ENCODE measurements at places on chromosomes 7 and 10.

- no peak for DNase-seq
Measured at GRCh38 chr10:45655219-45655618, 17.4 kb downstream of the ZFAND4 start.

- DNase-seq, result no peak
Measured at GRCh38 chr10:59138052-59138451, 38.4 kb upstream of the PHYHIPL start.

GRCh38 chr7:17392846-17393245 is 94.4 kb downstream of the AHR start:
- DNase-seq, result no peak

DNA sequence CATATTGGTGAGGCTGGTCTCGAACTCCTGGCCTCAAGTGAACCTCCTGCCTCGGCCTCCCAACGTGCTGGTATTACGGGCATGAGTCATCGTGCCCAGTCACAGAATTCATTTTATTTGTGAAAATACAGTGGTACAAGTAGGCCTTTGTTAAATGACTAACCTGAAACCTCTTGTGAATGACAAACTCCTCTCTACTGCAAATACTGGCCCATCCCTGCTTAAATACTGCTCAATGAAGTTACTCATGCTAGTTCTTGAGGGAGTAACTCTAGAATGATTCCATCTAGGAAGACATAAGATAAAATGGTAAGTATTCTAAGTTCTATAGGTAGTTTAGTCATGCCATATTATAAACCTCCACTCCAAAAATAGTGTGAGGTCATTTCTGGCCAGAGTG is 80.7 kb downstream of the UBE2H start:
- DNase-seq, result no peak

DNA sequence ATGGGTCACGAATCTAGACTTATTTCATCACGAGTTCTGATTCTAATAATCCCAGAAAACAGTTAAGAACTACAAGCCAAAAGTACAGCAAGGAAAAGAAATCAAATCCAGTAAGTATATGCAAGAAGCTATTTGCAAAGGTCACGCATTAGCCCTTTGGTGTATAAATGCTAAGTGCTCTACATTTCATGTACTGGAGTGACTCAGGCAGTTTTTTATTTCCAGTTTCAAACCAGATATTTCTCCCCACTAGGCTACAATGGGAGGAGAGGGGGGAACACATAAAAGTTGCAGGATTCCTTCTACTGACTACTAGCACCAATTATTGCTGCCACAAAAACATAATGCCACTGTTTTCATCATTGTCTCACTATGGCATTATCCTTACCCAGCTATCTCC is 148.0 kb downstream of the NRCAM start:
- DNase-seq, result no peak

- no peak for DNase-seq
Measured at GRCh38 chr7:120168066-120168465, 104.9 kb upstream of the KCND2 start.

- no peak for DNase-seq
Measured at GRCh38 chr7:148982654-148983199, 45.6 kb downstream of the PDIA4 start.

DNA sequence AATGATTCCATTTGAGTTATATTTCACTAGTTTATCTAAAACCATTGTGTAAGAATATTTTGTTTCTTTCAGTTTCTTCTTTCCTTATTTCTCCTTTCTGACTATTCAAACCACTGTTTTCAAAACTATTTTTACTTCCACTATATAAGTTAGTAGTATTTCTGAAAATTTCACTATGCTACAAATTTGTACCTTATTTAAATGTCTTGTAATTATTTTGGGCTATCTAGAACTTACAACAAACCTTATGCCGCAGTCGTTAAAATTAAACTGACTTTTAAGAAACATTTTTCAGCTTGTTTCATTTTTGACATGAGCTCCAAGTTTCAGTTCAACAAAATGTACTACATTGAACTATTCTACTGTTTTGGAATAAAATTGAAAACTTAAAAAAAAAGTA is 1.8 kb downstream of the TFEC start:
- no peak for DNase-seq

DNA sequence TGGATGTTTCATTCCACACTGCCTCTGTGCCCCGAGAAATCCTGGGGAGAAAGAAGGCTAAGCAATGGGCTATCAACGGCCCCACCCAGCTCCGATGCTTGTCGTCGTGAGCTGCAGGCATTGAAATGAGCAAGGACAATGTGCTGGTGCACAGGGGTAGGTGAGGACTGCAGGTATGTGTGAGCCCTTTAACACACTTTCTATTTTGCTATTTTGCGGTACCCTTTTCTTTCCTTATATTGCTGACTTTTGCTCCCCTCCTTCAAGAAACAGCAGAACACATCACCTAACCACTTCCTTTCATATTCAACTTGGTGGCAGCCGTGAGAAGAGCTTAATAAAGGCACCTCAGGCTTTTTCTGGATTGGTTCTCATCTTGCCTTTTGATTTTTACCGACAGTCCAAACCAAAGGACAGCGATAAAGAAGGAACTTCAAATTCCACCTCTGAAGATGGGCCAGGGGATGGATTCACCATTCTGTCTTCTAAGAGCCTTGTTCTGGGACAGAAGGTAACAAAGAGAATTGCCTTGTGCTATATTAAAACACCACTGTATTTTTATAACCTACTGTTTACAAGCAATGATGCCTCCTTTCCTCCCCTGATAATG is 39.2 kb downstream of the AIFM2 start:
- DNase-seq, result no peak

- no peak for DNase-seq
Measured at GRCh38 chr10:114956466-114956865, 18.5 kb downstream of the TRUB1 start.

DNA sequence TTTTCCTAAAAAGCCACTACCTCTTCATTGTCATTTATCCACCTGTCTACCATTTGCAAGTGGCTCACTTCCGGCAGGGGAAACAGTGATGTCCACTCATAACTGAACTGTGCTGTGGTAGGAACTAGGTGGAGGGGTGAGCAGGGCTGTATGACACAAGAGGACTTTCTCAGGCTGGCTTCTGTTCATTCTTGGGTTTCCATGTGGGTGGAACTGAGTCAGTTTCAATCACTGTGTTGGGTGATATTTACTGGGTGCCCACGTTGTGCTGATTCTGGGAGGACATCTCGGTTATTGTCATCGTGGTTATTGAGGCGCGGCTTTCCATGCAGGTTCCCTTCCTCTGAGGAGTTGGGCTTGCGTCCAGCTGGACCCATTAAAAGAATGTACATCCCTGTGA is 38.8 kb downstream of the RAMP3 start:
- DNase-seq, result no peak

DNA sequence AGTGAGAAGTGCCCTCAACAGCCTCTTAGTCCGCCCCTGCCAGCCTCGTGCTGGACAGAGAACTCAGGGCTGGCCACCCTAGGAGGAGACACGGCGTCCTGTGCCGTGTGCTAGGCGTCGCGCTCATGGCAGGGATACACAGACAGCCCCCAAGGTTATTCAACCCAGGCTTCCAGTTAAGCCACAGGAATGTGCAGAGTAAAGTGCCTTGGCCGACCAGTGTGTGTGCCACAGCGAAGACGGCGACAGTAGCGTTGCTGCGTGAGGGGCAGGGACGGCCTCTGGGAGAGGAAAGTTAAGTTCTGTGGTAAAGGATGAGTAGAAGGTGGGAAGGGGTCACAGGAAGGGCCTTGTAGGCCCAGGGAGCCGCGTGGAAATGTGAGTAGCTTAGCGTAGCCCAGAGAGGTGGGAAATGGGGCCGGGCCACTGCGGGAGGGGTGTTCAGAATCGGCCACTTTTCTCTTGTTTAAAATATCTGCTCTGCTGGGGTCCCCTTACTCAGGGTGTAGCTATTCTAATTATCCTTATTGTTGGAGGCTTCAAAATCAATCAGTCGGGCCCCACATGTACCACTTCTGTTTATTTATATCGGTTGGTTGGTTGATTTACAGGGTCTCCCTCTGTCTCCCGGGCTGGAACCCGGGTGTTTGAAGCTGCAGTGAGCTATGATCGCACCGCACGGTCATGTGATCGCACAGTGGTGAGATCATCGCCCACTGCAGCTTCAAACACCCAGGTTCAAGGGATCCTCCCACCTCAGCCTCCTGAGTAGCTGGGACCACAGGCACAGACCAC is 24.5 kb downstream of the TMEM120A start:
- no peak for DNase-seq

DNA sequence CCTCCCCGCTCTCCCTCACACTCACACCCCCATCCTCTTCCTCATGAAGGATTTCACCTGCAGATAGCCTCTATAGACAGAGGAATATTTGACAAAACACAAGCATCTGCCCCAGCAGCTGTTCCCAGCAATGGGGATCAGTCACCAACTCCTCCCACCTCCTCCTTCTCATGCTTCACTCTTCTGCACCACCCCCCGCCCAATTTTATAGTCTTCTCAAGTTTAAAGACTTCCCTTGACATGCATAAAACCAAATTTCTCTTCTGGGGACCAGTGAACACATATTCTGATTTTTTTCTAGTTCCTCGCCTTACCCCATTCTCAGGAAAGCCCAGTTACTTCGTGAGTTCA is 654.4 kb downstream of the LRMDA start:
- no peak for DNase-seq

DNA sequence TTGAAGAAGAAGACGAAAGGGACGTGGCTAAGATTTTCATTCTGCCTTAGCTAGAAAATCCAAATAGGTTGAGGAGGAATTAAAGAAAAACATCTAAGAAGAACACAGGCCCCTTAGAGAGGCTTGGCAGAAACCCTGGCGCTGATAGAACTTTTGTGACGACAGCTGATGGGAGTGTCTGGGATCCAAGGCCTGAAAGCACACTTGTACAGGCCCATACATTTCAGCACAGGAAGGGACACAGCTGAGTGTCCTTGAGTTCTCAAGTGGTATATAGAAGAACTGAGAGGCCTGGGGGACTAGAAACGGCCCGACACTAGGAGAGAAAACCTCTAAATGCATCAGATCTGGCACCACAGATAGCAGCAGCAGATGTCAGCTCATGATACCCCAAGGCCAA is 39.5 kb downstream of the PRPS1L1 start:
- no peak for DNase-seq

- no peak for DNase-seq
Measured at GRCh38 chr10:131210181-131210580, 101.3 kb downstream of the TCERG1L start.

DNA sequence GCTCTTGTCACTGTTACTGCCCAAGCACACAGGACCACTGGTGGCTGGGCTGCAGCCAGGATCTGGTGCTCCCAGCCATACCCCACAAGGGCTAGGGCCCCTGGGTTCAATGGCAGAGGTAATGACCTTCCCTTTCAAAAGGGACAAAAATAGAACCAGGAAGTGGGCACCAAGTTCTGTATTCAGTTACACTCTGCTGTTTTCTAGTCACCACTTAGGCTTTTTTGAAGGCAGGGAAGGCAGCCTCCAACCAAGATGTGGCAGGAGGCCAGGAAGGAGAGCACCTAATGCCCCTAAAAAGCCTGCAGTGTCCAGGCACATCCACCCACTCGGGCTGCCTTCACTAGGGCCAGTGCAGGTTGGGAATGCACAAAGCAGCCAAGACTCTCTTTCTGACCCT is 47.8 kb downstream of the NOD1 start:
- DNase-seq, result no peak

- no peak for DNase-seq
Measured at GRCh38 chr7:19464241-19464640, 244.6 kb downstream of the POLR1F start.

- no peak for DNase-seq
Measured at GRCh38 chr10:110609605-110610004, 34.5 kb upstream of the RBM20 start.

- DNase-seq, result no peak
Measured at GRCh38 chr7:134897936-134898335, 88.4 kb upstream of the AGBL3 start.

DNA sequence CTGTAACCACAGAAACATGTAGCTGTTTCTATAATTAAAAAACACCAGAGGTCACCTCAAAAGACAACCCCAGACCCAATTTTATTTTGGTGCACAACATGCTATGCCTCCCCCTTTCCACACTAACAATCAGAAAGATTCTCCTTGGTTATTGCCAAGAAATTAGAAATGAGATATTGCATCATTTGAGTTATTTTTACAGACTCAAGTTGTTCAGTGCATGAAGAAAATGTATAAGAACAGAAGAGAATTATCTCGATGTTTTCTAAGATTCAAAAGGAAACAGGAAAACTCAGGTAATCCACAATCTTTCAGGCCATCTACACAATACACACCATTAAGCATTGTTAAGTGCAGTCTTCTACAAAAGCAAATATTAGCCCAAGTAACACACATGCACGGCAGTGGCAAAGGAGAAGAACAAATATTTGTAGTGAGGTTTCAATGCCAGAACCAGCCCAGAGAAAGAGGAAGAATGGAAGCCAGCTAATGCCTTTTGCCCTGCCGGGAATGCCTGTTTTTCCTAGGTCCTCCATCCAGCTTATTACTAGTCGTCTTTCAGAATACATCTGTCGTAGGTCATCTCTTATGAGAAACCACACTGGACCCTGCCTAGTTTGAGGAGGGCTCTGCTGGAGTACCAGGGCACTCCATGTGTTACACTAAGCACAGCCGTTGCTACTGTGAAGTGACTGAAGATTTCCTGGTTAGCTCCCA is 67.6 kb upstream of the C1GALT1 start:
- no peak for DNase-seq

DNA sequence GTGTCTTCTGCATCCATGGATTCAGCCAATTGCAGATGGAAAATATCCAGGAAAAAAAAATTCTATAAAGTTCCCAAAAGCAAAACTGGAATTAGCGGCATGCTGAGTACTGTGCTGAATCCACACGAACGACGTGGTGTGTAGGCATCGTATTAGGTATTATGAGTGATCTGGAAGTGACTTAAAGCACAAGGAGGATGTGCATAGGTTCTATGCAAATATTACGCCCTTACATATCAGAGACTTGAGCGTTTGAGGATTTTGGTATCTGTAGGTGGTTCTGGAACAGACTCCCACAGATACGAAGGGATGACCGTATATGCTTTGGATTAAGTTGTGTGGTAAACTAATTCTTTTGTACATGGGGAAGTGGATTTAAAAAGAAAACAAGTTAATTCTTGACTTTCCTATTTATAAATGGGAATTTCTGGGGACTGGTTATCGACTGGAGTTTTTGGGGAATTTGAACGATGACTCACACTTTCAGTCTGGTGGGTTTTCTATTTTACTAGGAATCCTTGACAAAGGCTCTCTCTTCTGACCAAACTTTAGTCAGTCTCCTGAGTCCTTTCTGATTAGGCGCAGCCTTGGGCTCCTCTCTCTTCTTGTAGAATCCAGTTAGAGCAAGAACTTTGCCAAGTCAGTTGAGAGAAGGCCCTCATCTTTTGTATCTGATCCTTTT is 5.4 kb upstream of the NUB1 start:
- DNase-seq, result no peak

DNA sequence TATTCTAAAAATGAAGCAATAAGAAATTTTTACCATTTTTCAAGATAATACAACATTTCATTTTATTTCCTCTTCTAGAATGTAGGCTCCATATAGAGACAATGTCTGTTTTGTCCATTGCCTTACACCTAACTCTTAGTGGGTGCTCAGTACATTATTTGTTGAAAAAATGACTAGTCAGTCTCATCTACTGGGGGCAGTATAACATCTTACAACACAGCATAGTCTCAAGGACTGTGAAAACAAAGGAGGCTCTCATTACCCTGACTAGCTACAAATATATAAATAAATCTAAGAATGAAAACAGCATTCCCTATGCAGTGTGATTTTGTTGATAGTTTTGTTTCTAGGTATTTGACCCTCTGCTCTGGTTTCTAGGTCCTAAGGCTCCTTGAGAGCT is 11.6 kb downstream of the CRPPA start:
- DNase-seq, result no peak

- DNase-seq, result no peak
Measured at GRCh38 chr10:77648472-77648871, 10.9 kb upstream of the KCNMA1 start.

GRCh38 chr7:157211690-157212089 is 73.0 kb downstream of the UBE3C start:
- no peak for DNase-seq
